Effector memory CD8-positive, alpha-beta T cell (primary cell): ENCODE measurements at places on chromosomes 1 and 21.

- no peak overlapping the region for H3K27ac ChIP-seq
- no peaks in the 10 kb centered on the region for H3K4me1 ChIP-seq
- no peak for DNase-seq
- H3K4me3 ChIP-seq = no peak overlapping the region
- no peaks in the 10 kb centered on the region for H3K27me3 ChIP-seq
Observed at GRCh38 chr1:58162952-58163550, 383.5 kb downstream of the OMA1 start.

GRCh38 chr1:147635342-147635741 lies 35.0 kb downstream of the ACP6 start:
- no peaks in the 10 kb centered on the region for H3K36me3 ChIP-seq
- no peak overlapping the region for H3K27ac ChIP-seq
- no peak overlapping the region for H3K4me3 ChIP-seq
- no peaks in the 10 kb centered on the region for H3K27me3 ChIP-seq
- H3K4me1 ChIP-seq = peaks cover 9% of the 10 kb centered on the region

DNA sequence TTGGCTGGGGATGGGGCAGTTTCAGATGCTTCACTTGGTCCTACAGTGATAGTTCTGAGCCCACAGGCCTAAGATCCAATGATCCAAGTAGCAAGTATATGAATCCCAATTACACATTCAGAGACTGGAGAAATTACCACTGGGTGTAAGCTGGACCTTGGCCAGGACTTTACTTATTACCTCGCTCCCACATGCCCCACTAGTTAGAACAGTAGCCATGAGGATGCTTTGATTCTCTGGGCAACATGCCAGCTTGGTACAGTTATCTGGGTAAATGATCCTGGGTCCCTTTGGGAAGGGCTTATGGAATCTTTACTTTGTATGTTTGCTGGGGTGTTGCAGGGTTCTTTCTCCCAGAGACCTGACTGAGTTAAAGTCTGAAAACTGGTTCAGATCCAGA lies 5.0 kb upstream of the FCAMR start:
- H3K27me3 ChIP-seq = peaks cover 23% of the 10 kb centered on the region
- H3K36me3 ChIP-seq = no peaks in the 10 kb centered on the region
- H3K4me3 ChIP-seq = no peak overlapping the region
- no peak overlapping the region for H3K27ac ChIP-seq

DNA sequence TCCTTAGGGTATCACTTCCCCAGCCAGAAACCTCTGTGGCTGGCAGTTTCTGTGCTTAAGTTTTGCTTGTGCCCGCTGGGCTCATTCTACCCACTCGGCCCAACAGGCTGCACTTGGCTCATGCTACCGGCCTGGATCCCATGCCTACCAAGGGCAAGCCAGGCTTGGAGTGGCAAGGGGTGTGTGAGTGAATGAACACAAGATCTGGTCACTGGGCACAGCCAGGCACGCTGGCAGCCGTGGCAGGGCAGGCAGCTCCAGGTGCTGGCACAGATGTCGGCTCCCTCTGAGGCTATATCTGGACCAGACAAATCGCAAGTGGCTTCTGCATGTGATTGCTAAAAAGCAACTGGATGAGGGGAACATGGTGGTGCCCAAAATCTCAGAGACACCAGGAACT lies 740.5 kb upstream of the B3GALT2 start:
- H3K4me3 ChIP-seq = no peak overlapping the region
- H3K36me3 ChIP-seq = peaks cover 2% of the 10 kb centered on the region
- H3K4me1 ChIP-seq = no peaks in the 10 kb centered on the region
- no peak for DNase-seq

- H3K4me3 ChIP-seq = peak overlapping the region; percentile 97
- H3K36me3 ChIP-seq = peaks cover 15% of the 10 kb centered on the region
- peak overlapping the region; percentile 42 for H3K27ac ChIP-seq
Observed at GRCh38 chr21:15732290-15732995, 2.7 kb downstream of the USP25 start.

- H3K4me3 ChIP-seq = no peak overlapping the region
- no peak for DNase-seq
- no peaks in the 10 kb centered on the region for H3K36me3 ChIP-seq
- H3K4me1 ChIP-seq = no peaks in the 10 kb centered on the region
- H3K27ac ChIP-seq = no peak overlapping the region
Observed at GRCh38 chr1:219209578-219209977, 35.9 kb downstream of the LYPLAL1 start.

- H3K27ac ChIP-seq = no peak overlapping the region
- no peak for DNase-seq
- H3K36me3 ChIP-seq = no peaks in the 10 kb centered on the region
- peaks cover 3% of the 10 kb centered on the region for H3K4me1 ChIP-seq
- peaks cover 5% of the 10 kb centered on the region for H3K27me3 ChIP-seq
Observed at GRCh38 chr1:233543338-233544255, 70.3 kb upstream of the KCNK1 start.

- no peaks in the 10 kb centered on the region for H3K4me1 ChIP-seq
- no peak overlapping the region for H3K4me3 ChIP-seq
- H3K27ac ChIP-seq = no peak overlapping the region
- no peak for DNase-seq
- no peaks in the 10 kb centered on the region for H3K27me3 ChIP-seq
- no peaks in the 10 kb centered on the region for H3K36me3 ChIP-seq
Observed at GRCh38 chr1:187326557-187326956, 497.8 kb downstream of the PLA2G4A start.

- no peak overlapping the region for H3K27ac ChIP-seq
- H3K4me1 ChIP-seq = peaks cover 18% of the 10 kb centered on the region
- peaks cover 49% of the 10 kb centered on the region for H3K27me3 ChIP-seq
- DNase-seq = no peak
- H3K4me3 ChIP-seq = no peak overlapping the region
Observed at GRCh38 chr1:229410370-229410691, 23.6 kb downstream of the ACTA1 start.

DNA sequence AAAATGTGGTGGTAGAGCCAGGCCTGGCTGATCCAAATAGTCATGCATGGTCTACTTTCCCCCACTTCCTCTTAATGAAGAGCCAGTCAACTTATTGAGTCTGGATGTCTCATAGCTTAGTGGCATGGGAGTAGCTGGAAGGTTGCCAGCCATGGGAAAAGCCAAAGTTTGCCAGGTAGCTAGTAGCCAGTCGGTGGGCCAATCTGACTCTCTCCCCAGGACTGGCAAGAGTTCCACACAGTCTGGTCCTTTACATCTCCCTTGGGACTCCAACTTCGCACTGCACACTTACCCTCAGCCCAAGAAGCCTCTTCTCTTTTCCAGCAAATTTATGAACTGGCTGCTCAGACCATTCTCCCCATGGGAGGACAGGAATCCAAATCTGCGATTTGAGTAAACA lies 8.3 kb downstream of the WARS2 start:
- H3K4me3 ChIP-seq = no peak overlapping the region
- no peak for DNase-seq
- H3K36me3 ChIP-seq = peaks cover 2% of the 10 kb centered on the region
- no peaks in the 10 kb centered on the region for H3K27me3 ChIP-seq
- no peaks in the 10 kb centered on the region for H3K4me1 ChIP-seq
- no peak overlapping the region for H3K27ac ChIP-seq

GRCh38 chr1:161121042-161121650 lies 3.2 kb downstream of the NIT1 start:
- peaks cover 37% of the 10 kb centered on the region for H3K4me1 ChIP-seq
- peaks cover 59% of the 10 kb centered on the region for H3K36me3 ChIP-seq
- no peak for DNase-seq

DNA sequence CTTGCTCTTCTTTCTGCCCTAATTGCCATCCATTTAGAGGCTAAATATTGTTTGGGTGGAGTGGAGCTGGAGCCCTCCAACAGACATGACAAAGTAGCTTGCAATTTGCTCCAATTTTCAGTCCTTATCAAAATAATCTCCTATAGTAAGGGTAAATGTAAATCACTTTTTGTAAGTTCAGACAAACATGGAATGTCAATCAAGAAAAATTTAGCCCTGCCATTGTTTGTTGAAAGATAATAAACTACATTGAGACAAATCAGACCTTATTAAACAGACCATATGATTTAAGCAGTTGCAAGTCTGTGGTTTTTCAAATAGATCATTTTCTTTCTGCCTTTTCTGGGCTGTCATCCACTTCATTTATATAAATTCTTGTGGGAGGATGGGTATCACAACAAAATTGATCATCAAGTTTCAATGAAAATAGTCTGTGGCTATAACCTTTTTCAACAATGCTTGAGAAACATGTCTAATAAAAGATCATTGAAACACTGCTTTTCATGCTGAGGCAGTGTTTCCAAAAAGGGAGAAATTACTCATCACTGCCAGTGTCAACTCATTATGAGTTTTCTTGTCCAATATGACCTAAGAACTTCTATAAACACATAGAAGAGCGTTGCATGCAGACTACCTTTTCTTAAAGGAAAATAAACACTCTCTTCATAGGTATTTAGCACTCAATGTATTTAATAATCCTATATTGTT lies 1152.0 kb upstream of the B3GALT2 start:
- no peak overlapping the region for H3K27ac ChIP-seq
- H3K4me1 ChIP-seq = no peaks in the 10 kb centered on the region
- H3K36me3 ChIP-seq = no peaks in the 10 kb centered on the region
- no peak overlapping the region for H3K4me3 ChIP-seq

DNA sequence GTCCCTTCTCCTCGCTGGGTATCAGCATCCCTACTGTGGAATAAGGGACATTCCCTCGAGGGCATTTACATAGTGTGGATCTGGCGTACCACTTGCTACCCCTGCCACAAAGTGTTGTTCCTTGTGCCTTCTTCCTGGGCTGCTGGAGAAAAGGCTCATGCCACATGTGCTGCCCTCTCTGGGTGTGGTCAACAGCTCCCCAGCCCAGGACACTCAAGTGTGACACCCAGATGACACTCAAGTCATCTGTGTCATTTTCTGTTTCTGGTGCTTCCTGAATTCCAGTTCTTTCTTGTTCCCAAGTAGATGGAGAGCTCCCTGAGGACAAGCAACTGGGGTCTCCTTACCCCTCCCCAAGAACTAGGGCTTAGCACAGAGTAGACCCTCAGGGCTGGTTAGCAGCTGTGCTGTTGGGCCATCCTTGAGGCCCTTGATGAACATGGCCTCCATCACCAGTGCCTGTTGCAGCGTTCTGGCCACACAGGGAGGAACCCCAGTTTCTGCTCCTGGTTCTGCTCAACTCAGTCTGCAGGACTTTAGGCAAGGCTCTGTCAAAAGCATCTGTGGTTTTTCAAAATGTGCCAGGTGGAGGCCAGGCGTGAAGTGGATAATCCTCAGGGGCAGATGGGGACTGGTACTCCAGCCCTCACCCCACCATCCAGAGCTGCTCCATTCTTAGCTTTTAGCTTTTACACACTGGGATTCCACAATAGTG lies 49.0 kb upstream of the CLIC4 start:
- peaks cover 14% of the 10 kb centered on the region for H3K27me3 ChIP-seq
- DNase-seq = no peak
- peaks cover 8% of the 10 kb centered on the region for H3K4me1 ChIP-seq
- H3K36me3 ChIP-seq = no peaks in the 10 kb centered on the region

- H3K27ac ChIP-seq = no peak overlapping the region
- H3K4me1 ChIP-seq = peaks cover 38% of the 10 kb centered on the region
- peak overlapping the region; percentile 32 for H3K4me3 ChIP-seq
- DNase-seq = no peak
- no peaks in the 10 kb centered on the region for H3K27me3 ChIP-seq
Observed at GRCh38 chr1:35270836-35271235, 2.3 kb downstream of the ZMYM4 start.

- no peak overlapping the region for H3K4me3 ChIP-seq
- no peaks in the 10 kb centered on the region for H3K36me3 ChIP-seq
- no peaks in the 10 kb centered on the region for H3K27me3 ChIP-seq
- no peak overlapping the region for H3K27ac ChIP-seq
Observed at GRCh38 chr21:33312121-33312520, 12.6 kb upstream of the IFNAR1 start.

GRCh38 chr1:206041640-206042039 lies 11.3 kb upstream of the RHEX start:
- no peak overlapping the region for H3K27ac ChIP-seq
- H3K27me3 ChIP-seq = no peaks in the 10 kb centered on the region
- DNase-seq = no peak
- no peaks in the 10 kb centered on the region for H3K36me3 ChIP-seq
- peaks cover 12% of the 10 kb centered on the region for H3K4me1 ChIP-seq
- H3K4me3 ChIP-seq = no peak overlapping the region

DNA sequence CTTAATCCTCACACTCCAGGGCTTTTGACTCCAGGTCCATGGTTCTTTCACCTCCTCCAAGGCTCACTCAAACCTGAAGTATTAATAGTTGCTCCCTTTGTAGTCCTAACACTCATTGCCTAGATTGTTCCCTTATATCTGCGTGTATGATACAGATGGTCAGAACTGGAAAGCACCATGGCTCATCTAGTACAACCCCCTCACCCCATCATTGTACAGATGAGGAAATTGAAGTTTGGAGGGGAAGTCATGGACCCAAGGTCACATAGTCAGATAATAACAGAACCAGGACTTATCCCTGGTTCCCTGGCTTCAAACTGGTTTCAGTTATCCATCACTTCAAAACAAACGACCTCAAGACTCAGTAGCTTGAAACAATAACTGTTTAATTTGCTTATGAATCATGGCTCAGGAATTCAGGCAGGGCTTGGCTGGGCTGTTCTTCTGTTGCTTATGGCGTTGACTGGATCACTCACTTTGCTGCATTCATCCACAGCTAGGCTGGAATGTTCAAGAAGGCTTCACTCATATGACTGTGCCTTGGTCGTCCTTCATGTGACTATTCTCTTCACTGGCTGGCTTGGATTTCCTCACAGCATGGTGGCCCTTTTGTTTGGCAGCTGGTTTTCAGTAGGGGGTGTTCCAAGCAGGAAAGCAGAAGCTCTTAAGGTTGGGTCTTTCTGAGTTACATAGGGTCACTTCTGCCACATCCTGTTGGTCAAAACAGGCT lies 5.0 kb downstream of the NOS1AP start:
- H3K27me3 ChIP-seq = peaks cover 76% of the 10 kb centered on the region
- H3K4me3 ChIP-seq = no peak overlapping the region
- no peak overlapping the region for H3K27ac ChIP-seq
- DNase-seq = no peak
- no peaks in the 10 kb centered on the region for H3K36me3 ChIP-seq

DNA sequence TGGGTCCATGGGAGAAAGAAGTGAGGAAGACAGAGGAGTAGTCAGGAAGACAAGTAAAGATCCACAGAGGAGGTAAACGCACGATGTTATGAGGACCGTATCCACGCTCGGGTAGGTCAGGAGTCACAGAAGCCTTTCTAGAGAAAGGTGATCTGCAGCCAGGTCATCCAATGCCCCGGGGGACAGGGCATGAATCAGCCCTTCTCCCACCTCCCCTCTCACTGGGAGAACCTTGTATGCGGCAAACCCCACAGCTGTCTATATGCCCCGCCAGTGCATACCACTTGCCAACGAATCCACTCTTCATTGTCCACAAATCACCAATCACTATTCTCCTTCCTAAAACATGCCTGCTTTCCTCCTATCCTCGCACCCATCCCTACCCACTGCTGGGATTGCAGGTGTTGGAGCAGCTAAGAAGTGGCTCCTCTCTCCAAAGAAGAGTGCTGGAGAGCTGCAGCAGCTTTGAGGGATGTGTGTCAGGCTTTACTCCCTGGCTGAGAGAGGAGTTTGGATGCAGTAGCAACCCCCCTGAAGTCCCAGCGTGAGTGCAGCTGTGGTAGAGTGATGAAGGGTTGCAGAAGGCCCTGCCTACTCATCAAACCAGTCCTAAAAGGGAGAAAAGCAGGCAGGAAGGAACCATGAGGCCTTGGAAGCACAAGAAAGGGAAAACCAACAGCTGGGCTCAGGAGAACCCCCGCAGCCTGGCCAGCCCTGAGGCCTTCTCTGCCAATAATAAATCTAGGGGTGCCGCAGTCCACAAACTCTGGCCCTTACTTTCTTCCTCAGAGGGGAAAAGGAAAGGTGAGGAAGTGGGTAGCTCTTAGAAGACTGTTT lies 102.2 kb upstream of the GADD45A start:
- H3K4me3 ChIP-seq = no peak overlapping the region
- DNase-seq = no peak
- no peak overlapping the region for H3K27ac ChIP-seq
- no peaks in the 10 kb centered on the region for H3K4me1 ChIP-seq
- peaks cover 8% of the 10 kb centered on the region for H3K27me3 ChIP-seq
- no peaks in the 10 kb centered on the region for H3K36me3 ChIP-seq

GRCh38 chr1:205373022-205373797 lies 16.5 kb upstream of the KLHDC8A start:
- peaks cover 9% of the 10 kb centered on the region for H3K4me1 ChIP-seq
- no peak overlapping the region for H3K4me3 ChIP-seq
- no peak for DNase-seq
